ENCODE measurements at places on chromosomes 11 and 22. TPM values are rescaled to one million over a fixed set of nuclear protein-coding genes. Genes with fewer than 3 reads are reported as not detected.

Gene ARRB1
- total RNA-seq: 61.8 TPM

Gene MUC5B
- total RNA-seq: not detected

Gene SNX32
- 2.6 TPM for total RNA-seq

Gene PHF21B
- total RNA-seq: not detected

Gene C11orf86
- total RNA-seq: not detected

Gene TBX1
- total RNA-seq: 0.47 TPM

Gene SYT7
- total RNA-seq: not detected

- no peaks in the 10 kb centered on the region for H3K36me3 ChIP-seq
- H3K27ac ChIP-seq: no peak overlapping the region
- DNase-seq: no peak
- H3K4me1 ChIP-seq: no peaks in the 10 kb centered on the region
Observed at GRCh38 chr11:130478204-130478701, 29.8 kb downstream of the ADAMTS15 start.

GRCh38 chr11:70137383-70137782, 59.3 kb downstream of the ANO1 start:
- no peaks in the 10 kb centered on the region for H3K4me1 ChIP-seq
- peaks cover 25% of the 10 kb centered on the region for H3K27me3 ChIP-seq
- no peak for DNase-seq
- no peaks in the 10 kb centered on the region for H3K36me3 ChIP-seq
- H3K4me3 ChIP-seq: no peak overlapping the region

GRCh38 chr11:62450543-62451240, 31.9 kb downstream of the SCGB1A1 start:
- no peak overlapping the region for H3K4me3 ChIP-seq
- no peak for DNase-seq
- peaks cover 15% of the 10 kb centered on the region for H3K27me3 ChIP-seq
- H3K36me3 ChIP-seq: no peaks in the 10 kb centered on the region
- H3K4me1 ChIP-seq: peaks cover 5% of the 10 kb centered on the region

DNA sequence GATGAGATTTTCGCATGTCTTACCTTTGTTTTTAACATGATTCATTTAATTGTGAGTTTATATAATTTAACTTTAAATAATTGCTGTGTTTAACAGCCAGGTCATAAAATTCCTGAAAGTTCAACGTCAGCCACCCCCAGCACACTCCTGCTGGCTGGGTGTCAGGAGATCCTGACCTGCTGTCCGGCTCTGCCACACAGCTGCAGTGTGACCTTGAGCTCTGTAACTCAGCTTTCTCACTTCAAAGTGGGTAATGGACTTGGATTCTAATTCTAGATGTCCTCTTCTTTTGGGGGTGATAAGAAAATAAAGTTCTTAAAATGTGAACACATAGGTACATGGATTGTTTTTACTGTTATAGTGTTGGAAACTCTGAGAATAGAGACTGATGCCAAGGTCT, 10.9 kb downstream of the VPS26B start:
- no peaks in the 10 kb centered on the region for H3K27me3 ChIP-seq
- H3K36me3 ChIP-seq: peaks cover 10% of the 10 kb centered on the region
- no peak overlapping the region for H3K27ac ChIP-seq
- H3K4me3 ChIP-seq: no peak overlapping the region
- DNase-seq: no peak

DNA sequence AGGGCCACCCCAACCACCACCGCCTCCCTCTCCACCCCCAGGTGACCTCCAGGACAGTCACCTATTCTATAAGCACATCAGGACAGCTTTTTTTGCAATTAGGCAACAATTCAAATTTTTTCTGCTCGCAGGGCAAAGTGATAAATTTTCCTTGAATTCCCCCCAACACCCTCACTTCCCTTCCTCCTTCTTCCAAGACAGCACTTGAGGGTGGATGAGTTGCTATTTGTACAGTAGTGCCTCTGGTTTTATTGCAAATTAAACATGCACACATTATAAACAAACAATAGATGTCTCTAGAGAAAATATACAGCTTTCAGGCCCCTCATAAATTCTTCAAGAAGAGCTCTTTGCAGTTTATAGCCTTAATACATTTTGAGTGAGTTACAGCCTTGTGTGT, 80.9 kb upstream of the USP47 start:
- peaks cover 22% of the 10 kb centered on the region for H3K27me3 ChIP-seq
- H3K4me1 ChIP-seq: no peaks in the 10 kb centered on the region
- H3K4me3 ChIP-seq: no peak overlapping the region
- no peak for DNase-seq
- no peaks in the 10 kb centered on the region for H3K36me3 ChIP-seq
- no peak overlapping the region for H3K27ac ChIP-seq
